Hematopoietic multipotent progenitor cell treated with erythropoietin and hydrocortisone succinate and interleukin-3 and kit ligand, for 15 days (in vitro differentiated cells): ENCODE measurements at places on chromosomes 2 and 18.

- DNase-seq: no peak
Observed at GRCh38 chr2:98436734-98437133, 7.9 kb upstream of the INPP4A start.

DNA sequence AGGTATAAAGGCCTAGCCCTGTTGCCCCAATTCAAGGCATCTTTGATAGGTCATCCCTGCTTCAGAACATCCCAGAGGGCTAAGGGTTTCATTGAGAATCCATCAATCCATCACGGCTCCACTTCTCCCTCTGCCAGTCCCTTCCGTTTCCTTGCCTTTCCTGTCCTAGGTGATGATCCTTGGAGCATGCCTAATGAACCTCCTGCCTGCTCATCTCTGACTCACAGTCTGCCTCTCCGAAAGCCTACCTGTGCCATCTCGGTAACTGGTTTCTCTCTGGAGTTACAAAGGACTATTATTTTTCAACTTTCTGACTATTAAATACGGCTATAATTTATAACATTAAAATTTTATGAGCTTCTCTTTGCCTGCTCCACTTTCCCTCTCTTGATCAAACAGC, 36.7 kb upstream of the OSBPL6 start:
- DNase-seq: no peak

DNA sequence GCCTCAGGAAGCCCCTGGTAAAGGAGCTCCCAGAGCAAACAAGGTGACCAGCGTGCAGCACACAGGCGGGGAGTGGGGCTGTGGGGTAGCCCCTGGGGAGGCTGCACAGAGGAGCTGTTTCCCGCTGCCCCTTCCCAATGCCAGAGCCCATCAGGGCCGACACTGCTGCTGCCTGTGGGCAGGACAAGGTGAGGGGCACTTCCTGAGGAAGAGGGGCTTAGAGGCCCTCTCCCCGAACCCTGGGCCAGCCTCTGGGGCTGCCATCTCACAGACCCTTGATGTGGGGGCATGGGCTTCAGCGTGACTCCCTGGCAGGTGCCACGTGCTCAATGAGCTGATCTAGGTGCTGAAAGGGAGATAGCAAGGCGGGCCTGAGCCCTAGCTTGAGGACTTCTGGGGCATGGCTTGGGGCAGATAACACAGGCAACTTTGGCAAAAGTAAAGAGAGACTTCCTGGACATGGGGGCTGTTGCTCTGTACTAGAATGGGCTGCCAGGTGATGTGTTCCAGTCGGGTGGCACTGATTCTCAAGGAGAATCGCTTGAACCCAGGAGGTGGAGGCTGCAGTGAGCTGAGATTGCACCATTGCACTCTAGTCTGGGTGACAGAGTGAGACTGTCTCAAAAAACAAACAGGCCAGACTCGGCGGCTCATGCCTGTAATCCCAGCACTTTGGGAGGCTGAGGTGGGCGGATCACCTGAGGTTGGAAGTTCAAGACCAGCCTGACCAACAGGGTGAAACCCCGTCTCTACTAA, 9.9 kb upstream of the KLF11 start:
- peak; percentile 58 for DNase-seq

- no peak for DNase-seq
Observed at GRCh38 chr18:26497866-26498265, 50.5 kb downstream of the KCTD1 start.

- no peak for DNase-seq
Observed at GRCh38 chr2:190457256-190457655, 49.1 kb downstream of the MFSD6 start.

GRCh38 chr18:45202061-45202460, 413.2 kb upstream of the SLC14A2 start:
- DNase-seq: no peak

DNA sequence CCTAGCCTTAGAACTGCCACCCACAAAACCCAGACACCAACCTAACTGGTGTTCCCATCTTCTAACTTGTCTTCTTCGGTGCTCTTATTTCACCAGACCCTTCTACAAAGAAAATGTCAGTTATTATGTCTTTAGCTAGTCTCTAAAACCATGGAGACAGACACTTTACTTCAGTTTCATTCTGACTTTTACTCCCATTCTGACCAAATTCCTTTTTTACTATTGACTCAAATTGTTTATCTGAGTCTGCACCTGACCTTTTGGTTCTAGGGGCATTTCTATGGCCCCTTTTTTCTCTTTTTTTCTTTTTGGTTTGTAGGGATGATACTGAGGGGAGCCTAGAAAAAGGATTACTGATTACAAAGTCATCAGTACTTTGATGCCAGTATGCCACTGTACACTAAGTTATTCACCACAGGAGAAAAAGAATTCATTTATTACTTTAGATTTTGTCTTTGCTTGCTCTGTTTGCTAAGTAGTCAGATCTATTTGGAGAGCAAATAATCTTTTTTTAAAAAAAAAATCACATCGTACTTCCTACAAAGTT, 6.8 kb upstream of the SLC1A4 start:
- DNase-seq: no peak

DNA sequence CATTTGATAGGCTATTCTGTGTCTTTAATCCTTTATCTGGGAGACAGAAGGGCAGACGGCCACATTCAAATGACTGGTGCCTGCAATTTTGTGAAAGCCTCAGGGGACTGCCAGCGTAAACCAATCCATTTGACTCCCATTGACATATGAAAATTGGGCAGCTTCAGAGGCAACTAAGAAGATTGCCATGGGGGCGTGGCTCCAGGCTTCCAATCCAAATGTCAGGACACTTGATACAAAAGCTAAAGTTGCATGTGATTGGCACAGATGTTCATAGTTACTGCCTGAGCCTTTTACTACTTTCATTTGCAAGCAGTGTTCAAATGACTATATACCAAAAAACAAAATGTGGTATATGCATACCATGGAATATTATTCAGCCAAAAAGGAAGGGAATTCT, 42.0 kb downstream of the SPC25 start:
- DNase-seq: no peak

DNA sequence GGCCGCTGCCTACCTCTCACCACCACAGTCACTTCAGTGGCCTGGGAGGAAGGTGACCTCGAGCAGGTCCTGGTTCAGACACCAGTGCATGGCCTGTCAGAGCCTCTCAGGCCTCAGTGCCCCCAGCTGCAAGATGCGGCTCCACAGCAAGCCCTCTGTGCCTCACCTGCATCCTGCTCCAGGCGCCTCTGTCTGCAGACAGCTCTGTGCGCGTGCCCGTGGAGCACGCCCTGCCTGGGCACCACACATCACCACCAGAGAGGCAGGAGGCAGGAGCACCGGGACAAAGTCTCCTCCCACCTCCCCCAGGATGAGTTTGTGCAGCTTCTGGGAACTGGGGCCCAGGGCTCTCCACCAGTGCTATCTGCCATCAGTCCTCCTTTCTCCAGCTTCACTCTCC, 98.7 kb downstream of the TFCP2L1 start:
- DNase-seq: no peak

DNA sequence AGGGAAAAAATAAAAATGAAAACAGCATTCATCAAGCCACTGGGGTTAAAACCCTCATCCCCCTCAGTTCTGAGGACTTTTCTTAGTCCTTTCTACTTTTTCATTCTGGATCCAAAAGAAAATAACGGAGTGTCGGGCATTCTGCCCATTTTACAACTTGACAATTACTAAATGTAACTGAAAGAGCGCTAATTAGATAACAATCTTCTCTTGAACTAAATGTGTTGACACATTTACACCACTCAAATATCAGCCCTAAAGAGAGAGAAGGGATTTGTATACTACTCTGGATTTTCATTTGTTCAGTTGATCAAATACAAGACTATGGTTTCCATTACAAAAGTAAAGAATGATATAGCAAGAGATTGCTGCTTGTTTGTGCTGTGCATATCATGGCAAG, 27.5 kb downstream of the ABCA12 start:
- DNase-seq: no peak

- DNase-seq: no peak
Observed at GRCh38 chr18:42038936-42039335, 83.9 kb downstream of the PIK3C3 start.

- DNase-seq: no peak
Observed at GRCh38 chr2:42045352-42045751, 2.5 kb upstream of the PKDCC start.

DNA sequence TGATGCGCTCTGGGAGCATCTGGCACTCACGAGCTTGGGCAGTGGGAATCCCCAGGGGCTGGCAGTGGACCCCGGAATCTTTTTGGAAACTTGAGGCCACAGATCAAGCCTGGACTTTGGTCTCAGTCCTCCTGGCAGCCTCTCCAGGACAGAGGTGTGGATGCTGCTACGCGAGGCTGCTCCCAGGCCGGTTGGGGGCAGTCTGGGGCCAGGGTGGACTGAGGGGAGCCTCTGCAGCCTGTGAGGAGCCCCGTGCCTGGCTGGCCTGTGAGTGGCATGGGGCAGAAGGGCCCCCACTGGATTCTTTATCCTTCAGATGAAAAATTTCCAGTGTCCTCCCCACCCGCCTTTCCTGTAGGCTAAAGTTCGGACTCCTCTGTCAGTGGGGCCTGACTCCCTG, 12.7 kb upstream of the DES start:
- DNase-seq: no peak

GRCh38 chr2:111633643-111634042, 250.3 kb downstream of the ANAPC1 start:
- no peak for DNase-seq

DNA sequence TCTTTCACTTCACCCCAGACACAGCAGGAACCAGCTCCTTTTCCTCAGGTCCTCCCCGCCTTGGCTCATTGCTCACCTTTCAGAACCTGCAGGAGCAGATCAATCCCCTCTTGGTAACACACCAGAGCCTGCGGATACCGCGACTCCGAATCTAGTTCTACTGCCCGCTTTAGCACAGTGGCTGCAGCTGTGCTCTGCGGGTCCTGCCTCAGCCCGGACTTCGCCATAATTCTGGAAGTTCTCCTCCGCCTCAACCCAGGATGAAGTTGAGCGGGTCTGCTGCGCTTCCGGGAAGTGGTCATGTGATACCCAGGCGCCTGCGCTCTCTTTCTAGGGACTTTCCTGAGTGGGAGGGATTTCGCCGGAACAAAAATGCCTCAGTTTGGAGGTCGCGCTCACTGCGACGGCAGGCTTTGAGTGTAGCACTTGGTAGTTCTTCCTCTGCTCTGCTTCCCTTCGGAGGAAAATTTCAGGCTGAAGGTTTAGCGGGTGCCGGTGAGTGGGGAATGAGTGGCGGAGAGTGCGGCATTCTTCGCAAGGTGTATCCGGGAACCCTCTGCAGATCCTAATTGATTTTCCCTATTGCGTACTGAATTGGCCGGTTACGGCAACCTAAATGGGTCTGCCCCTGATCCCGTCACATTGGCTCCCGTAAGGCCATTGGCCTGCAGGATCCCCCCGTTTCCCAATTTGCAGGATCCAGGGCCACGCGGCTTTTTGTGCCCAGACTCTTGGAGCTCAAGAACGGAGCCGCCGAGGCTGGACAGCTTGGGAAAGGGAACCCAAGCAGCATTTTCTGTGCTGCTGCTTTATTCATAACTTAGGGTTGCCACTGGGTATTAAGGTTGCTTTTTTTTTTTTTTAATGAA, at the start of the genes MITD1 and MRPL30:
MITD1 (minus strand) TSS at position 304 of the 869 bp plus-strand sequence; CDS start at position 227, 77 bp downstream.
MRPL30 (plus strand) TSS at position 430 of the 869 bp plus-strand sequence. CDS start 5,020 bp downstream, outside the sequence.
- peak; percentile 89 for DNase-seq

DNA sequence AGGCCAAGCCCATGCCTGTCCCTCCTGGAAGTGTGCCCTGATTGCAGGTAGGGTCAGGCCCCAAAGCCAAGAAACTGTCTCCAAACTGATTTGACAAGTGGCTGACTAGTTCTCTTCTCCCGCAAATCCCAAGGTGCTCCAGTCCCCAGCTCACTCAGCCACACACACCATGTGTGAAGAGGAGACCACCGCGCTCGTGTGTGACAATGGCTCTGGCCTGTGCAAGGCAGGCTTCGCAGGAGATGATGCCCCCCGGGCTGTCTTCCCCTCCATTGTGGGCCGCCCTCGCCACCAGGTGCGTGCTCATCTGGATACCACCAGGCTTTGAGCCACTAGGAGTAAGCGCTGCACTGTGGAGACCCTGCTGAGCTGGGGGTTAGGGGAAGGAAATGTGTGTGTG, 8.3 kb downstream of the ACTG2 start:
- no peak for DNase-seq

DNA sequence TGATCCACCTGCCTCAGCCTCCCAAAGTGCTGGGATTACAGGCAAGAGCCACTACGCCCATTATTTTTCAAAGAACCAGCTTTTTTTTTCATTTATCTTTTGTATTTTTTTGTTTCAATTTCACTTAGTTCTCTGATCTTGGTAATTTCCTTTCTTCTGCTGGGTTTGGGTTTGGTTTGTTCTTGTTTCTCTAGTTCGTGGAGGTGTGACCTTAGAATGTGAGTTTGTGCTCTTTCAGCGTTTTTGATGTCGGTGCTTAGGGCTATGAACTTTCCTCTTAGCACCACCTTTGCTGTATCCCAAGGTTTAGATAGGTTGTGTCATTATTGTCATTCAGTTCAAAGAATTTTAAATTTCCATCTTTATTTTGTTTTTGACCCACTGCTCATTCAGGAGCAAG, 86.7 kb upstream of the MSTN start:
- no peak for DNase-seq

DNA sequence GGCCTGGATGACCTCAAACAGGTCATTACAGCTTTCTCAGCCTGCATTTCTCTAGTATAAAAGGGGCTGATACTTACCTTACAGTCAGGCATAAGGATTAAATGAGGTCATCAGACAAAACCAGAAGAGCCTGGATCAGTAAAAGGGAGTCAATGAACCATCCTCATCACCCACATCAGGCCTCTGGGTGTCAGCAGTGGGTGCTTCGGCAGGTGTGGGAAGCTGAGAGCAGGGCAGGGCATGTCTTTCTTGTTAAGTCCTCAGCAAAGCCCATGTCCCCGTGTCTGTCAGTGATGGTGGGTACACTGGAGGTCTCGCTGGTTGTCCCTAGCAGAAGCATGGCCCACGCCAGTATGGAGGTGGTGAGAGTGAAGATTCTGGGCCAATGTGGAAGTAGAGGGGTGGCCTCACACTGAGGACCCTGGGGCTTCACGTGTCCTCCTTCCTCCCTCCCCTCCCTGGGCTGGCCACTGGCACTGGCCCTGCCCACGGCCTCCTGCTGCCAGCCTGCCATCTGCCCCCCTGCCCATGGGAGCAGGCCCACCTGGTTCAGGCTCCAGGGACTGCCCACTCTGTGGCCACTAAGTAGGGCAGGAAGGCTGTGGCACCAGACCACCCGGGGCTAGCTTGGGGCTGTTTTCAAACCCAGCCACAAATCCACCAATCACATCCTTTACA, 4.4 kb downstream of the ADRA2B start:
- no peak for DNase-seq
